ENCODE measurements at places on chromosomes 6 and 20.
A peak's percentile ranks its signal among the peaks of the same experiment; 100 is the strongest.

DNA sequence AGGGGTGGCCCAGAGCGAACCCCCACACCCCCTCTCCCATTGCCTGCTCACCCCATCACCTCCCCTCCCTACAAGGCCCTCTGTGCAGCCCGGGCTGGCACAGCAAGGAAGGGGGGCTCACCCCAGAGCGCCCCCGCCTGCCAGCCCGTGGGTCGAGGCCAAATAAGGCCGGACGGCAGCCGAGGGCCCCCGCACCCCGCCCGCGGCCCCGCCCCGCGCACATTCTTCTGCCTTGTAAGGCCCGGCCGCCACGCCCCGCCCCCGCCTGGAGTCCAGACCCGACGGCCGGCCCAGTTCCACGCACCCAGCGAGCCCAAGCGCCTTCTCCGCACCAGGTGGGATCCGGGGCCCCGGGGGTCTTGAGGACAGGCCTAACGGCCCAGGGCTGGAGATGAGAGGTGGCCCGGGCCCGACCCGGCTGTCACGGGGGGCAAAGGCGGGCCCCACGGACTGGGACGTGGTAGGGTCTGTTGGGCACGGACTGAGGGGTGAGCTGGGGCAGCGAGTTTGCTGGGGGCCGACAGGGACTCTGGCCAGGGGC lies at the start of gene MYL9:
TSS of gene MYL9 (plus strand) at position 293 of the 541 bp plus-strand sequence. CDS start 3,366 bp downstream, outside the sequence.
- peak; percentile 59 for DNase-seq

- no peak for DNase-seq
These were observed 33.2 kb downstream of the MAP7 start for GRCh38 chr6:136517002-136517401.

GRCh38 chr6:65448866-65449265 lies 258.2 kb downstream of the EYS start:
- no peak for DNase-seq

DNA sequence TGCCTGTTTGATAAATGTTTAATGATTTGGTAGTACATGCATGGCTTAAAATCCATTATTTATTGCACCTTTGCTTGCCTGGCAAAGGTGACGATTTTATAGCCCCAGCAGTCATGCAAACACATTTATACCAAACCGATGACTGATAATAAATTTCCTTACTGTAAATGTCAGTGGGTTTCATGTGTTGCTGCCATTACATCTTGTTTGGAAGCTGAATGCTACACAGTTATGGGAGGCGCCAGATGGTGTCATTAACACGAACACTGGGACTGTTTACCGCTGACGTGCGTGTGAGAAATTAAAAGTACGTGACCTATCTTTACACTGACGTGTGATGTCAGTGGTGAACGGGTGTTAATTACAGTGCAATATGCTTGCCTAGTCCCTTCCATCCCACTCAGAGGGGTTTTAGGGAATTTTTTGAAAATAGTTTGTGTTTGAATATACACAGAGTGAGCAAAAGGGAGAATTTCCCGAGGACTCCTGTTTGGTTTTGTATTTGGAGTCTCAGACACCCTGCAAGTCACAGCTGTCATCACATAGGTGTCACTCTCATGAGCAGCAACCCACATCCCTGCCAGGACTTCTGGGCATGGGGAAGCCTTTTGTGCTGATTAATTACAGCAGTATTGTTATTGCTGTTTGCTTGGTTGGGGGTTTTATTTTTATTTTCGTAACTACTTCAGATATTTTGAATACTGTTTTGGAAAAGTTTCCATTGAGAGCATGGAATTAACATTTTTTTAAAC lies 151.8 kb upstream of the INSM1 start:
- no peak for DNase-seq

DNA sequence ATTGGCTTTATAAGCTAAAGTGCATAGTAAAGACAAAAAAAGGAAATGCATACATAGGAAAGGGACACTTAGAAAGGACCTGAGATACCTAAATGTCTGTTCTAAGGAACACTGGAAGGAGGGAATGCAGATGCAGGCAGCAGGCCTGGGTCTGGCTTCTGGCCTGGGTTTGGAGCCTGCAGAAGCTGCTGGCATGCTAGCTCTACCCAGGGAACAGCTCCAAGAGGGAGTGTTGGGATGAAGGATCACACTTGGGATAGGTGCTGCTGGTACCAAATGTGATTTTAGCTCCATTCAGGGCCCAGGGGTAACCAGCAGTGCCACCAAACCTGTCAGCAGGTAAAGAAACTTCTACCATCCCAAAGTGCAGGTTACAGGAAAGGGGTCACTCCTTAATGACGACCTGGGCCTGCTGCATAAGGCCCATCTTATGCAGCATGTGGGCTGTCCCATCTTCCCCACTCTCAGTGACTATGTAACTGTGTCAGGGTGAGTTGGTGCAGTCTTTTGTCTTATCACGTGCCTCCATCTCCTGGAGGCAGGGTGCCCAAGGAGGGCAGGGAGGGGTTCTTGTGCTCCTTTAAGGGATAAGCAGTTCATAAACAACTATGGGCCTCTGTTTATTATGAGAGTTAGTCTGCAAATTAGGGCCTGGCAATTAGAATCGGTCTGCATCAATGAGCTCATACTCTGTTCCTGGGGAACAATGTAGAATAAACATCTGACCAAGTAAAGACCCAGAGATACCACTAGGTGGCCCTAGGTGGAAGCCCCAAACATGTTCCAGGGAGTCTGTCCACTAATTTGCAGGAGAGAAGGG lies 26.9 kb downstream of the DDX27 start:
- DNase-seq, result peak; percentile 4

DNA sequence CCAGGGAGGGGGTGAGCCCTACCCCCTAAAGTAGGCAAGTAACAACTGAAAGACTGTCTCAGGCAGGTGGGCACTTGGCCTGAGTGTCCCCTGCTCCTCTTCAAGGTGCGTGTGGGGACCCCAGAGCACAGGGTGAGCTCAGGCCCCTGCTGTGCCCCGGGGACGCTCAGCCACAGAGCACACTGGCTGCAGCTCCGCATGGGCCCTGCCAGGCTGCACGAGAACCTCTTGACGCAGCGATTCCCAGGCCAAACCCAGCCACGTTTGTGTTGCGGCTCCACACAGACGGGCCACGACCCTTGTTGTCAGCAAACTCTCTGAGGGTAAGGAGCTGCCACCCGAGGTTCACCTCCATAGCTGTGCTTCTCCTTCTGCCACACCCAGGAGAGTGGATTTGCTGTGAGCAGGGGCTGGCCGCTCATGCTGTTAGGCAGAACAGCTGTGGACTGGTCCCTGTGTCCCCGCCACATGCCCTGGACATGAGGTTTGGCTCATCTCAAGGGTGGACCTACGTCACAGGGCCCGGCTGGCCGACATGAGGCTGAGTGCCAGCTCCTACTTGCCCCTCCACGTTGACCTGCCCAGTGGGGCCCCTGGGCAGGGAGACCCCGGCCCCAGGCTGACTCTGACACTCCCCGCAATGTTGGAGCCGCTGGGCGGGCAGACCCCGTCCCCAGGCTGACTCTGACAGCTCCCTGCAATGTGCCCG lies 29.7 kb upstream of the GATA5 start:
- no peak for DNase-seq

DNA sequence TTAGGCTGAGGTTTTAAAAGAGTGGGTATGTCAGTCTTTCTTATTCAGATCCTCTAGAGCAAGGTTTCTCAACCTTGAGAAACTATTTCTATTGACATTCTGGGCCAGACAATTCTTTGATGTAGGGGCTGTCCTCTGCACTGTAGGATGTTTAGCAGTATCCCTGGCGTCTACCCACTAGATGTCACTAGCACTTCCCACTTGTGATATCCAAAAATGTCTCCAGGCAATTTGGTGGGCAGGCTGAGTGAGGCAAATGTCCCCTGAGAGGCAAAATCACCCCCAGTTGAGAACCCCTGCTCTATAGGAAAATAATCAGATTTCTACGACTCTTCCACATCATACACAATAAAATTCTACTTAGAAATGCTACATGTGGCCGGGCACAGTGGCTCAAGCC lies 7.7 kb upstream of the ZKSCAN8 start:
- peak; percentile 3 for DNase-seq

All from amniotic stem cell (primary cell).